ENCODE measurements at places on chromosomes 1 and 21.

GRCh38 chr1:240073097-240073496 is 18.6 kb upstream of the FMN2 start:
- no peak for DNase-seq

DNA sequence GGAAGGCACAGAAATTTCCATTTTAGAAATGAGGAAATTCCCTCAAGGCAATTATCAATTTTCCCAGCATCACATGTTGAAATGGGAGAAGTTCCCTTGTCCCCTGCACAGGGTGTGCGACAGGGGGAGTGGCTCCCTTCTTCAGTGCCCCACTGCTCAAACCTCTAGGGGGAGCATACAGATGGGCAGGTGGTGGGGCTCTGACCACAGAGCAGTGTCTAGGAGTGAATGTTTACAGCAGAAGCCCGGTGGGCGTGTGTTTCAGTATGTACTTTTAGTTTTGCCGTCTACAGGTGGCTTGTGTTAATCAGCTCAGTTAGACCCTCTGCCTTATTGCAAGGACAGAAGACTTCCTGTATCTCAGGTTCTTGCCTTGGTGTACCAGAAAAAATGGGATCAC is 493.7 kb upstream of the PLXNA2 start:
- DNase-seq = no peak

DNA sequence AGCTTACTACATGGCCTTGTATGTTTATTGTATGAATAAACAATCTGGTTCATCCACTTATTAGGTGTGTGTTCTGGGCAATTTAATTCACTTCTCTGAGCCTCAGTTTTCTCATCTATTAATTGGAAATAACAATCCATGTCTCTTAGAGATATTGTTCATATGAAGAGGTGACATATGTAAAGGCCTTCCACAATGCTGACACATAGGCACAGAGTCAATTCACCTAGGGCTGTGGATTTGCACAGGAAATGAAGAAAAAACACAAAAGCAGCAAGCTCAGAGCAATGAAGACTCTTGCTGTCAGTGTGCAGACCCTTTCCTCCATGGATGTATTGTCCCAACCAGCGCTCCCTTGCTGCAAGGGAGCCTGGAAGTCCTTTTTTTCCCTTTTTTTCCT is 195.2 kb upstream of the CAMK1G start:
- DNase-seq = no peak

- DNase-seq = peak; percentile 8
These were observed 1.9 kb downstream of the DMRTA2 start for GRCh38 chr1:50421366-50421748.

DNA sequence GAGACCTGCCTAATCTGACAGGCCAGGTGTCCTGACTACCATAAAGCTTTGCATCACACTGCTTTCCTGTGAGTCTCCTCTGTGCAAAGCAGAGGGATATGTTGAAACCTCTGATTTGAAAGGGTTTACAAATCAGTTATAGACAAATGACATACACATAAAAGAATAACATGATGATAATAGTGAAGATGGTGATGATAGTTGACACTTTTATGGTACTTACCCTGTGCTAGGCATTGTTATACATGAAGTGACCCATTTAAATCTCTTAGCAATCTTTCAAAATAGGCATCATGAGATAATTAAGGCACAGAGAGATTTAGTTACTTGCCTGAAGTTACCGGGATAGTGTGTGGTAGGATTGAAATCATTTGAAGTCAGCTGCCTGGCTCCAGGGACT is 34.1 kb upstream of the PKN2 start:
- no peak for DNase-seq

DNA sequence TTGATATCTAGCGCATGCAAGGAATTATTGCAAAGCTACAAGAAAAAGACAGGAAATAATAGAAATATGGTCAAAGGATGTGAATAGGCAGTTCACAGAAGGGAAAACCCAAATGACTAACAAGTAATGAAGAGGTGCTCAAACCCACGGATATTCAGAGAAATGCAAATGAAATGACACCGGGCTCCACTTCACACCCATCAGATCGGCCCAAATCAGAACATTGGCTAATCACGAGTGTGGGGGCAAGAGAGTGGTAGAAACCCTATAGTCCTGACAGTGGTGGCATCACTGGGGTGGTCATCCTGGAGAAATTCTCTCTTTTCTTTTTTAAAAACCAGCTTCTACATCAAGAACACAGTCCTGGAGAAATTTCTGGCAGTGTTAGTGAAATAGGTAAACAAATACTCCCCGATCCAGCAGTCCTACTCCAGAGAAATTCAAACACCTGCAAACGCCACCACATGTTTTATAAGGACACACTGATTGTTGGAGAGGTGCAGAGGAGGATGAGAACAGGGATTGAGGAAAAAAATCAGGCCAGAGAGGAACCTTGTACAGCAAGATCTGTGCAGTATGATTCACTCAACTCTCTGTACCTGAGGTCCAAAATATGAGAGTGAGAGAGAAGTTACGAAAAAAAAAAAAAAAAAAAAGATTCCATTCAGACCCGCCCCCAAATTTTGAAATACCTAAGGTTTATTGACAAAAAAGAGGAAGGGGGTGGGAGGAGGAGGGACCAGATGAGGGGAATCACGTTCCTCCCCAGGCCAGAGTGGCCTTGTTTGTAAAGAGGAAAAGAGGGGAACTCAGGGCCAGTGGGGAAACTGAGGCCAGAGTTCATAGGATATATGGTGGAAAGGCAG is 9.2 kb upstream of the TNFRSF1B start:
- no peak for DNase-seq

Measured in hematopoietic multipotent progenitor cell (in vitro differentiated cells).